Activated naive CD4-positive, alpha-beta T cell (primary cell): ENCODE measurements at places on chromosomes 12 and 14.

DNA sequence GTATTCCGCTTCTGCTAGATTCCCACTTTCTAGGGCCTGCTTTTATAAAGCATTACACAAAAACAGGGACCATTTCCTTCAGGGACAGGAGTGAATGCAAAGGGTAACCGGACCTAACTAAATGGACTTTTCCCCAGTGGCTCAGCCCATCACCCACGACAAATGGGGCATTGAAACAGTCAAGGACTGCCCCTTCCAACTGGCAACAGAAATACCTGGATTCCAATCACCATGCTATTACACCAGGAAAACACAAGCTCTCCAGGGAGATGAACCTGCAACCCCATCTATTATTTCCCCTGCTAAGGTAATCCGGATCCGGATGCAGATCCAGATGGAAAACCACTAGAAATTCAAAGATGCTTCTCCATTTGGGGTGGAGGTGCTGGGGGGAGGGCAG, 1.0 kb downstream of the MPHOSPH9 start:
- DNase-seq: no peak

GRCh38 chr14:103504991-103505565, 17.6 kb downstream of the CKB start:
- no peak for DNase-seq

- DNase-seq: no peak
These were observed 27.9 kb downstream of the IRF2BPL start for GRCh38 chr14:77000340-77001270.

DNA sequence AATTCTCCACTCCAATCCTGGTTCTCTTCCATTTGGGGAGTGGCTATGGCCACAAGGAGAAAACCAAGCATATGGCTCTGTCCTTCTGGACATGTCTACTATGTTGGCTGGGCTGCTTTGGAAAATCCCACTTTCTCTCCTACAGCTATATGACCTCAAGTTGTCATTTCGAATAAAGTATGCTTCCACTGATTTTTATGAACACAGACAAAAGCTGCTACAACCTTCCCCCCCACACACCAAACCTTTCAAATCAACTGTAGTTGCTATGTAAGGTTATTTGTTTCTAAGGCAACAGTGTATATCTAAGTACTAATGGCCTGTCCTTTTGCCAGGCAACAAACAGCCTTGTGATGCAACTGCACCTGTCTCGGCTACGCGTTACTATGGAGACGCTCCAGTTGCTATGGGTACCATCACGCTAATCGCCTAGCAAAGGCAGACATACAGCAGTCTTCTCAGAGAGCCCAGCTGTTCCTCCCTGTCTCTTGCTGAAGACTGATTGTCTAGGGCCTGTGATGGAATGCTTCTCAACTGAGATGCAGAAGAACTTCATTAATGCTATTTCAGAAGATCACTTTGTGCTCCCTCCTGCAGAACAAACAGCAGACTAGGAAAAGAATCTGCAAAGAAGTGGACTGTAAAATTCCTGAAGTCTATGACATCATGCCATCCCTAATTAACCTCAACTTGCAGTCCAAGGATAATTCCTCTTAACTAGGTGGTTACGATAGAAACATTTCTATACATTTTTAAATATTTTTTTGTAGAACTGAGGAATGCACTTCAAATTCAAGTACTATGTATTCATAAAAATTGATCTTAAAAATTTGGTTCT, 67.6 kb downstream of the FOXN3 start:
- no peak for DNase-seq

DNA sequence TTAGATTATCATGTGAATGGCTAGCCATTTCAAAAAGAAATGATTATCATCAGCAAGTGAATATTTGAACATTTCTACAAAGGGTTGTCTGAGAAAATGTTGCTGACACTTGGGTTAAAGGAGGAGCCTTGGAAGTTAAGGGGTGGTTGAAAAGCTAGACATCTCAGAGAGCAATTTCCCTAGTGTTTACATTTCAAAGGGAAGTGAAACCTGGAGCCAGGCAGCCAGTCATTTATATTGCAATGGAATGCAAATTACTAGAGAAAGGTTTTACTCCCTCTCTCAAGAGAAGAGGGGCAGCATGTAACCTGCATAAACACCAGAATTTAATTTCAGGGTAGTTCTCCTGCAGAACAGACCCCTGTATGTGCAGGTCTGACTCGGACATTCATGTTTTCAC, 279.0 kb downstream of the SLC16A7 start:
- no peak for DNase-seq
